Activated T-cell treated with anti-CD3 and anti-CD28 coated beads for 24 hours (primary cell): ENCODE measurements at places on chromosomes 13 and 19.

- no peak for DNase-seq
Measured at GRCh38 chr19:50547385-50548190, 20.6 kb downstream of the LRRC4B start.

DNA sequence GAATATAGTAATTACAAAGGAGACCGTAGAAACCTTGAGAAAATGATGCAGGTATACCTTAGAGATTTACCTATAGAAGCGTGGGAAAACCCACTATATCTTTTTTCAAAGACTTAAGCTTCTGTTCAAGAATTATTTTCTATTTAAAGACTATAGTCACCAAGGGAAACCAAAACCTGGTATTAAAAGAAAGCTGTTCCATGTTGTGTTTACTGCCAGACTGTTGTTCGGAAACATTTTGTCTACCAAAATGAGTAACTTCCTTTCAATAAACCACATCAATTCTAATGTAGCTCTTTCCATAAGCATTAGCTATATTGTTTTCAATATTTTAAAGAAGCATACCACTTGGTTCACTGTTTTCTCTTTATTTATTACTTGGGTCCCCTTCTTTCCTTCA lies 182.9 kb upstream of the SLITRK6 start:
- no peak for DNase-seq

- no peak for DNase-seq
Measured at GRCh38 chr13:48542581-48543341, 9.9 kb upstream of the RCBTB2 start.

DNA sequence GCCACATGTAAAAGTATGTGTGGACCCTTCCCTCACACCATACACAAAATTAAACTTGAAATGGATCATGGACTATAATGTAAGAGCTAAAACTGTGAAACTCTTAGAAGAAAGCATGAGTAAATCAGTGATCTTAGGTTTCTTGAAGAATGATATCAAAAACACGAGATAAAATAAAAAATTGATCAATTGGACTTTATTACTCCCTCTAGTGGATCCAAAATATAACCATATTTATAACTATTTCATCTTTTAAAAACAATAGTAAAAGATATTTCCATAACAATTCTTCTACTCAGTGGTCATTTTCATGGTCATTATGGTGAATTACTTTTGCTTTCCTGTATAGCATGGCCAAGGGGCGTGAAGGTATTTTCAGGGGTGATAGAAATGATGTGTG lies 174.6 kb upstream of the LSM14A start:
- no peak for DNase-seq

- no peak for DNase-seq
Measured at GRCh38 chr19:19134687-19135158, 3.6 kb downstream of the TMEM161A start.

DNA sequence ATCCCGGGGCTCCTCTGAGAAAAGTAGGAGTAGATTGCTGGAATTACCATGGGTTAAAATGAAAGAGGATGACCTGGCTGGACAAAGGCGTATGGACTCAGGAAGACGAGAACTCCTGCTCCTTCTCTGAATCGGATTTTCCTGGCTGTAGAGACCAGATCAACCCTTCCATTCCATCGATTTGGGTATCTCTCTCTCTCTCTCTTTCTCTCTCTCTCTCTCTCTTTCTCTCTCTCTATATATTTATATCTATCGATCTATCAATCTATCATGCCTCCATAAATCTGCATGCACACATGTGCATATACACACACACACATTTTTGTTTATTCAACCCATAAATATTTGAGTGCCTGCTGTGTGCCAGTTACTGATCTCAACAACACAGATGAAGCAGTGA lies 234.9 kb downstream of the LMO7 start:
- DNase-seq, result no peak

DNA sequence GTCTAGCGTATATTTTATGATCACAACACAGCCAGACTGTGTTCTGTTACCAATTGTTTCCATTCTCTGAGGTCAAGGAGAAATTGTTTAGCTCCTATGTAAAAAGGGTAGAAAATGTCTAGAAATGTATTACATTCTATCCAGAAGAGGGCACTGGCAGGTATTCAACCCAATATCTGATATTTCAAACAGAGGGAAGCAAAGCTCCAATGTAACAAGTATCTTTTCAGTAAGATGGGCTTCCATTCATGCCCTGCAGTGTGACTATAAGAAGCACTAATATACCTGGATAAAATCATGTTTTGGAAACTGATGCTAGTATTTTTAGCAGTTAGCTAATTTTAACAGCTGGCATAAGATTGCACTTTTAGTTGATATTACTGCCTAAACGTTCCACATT lies 312.7 kb downstream of the FGF14 start:
- no peak for DNase-seq

DNA sequence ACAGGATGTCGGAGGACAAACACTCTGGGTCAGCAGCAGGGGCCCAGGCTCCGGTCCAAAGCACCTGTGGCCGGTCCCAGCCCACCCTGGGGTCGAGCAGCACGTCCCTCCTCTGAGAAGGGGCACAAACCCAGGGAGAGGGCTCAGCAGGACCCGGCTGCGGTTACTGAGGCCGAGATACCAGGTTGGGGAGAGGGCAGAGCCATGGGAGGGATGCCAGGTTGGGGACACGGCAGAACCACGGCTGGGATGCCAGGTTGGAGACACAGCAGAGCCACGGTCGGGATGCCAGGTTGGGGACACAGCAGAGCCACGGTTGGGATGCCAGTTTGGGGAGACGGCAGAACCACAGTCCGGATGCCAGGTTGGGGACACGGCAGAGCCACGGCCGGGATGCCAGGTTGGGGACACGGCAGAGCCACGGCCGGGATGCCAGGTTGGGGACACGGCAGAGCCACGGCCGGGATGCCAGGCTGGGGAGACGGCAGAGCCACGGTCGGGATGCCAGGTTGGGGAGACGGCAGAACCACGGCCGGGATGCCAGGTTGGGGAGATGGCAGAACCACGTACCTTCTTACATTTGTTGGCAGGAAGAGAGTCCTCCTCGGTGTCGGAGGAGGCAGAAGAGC lies 18.5 kb downstream of the MIER2 start:
- no peak for DNase-seq

- DNase-seq, result no peak
Measured at GRCh38 chr13:80341756-80342370, 937 bp upstream of the SPRY2 start.

GRCh38 chr19:45947926-45948325 lies 25.7 kb downstream of the NOVA2 start:
- no peak for DNase-seq

- DNase-seq, result no peak
Measured at GRCh38 chr13:106348075-106348840, 187.2 kb downstream of the EFNB2 start.

DNA sequence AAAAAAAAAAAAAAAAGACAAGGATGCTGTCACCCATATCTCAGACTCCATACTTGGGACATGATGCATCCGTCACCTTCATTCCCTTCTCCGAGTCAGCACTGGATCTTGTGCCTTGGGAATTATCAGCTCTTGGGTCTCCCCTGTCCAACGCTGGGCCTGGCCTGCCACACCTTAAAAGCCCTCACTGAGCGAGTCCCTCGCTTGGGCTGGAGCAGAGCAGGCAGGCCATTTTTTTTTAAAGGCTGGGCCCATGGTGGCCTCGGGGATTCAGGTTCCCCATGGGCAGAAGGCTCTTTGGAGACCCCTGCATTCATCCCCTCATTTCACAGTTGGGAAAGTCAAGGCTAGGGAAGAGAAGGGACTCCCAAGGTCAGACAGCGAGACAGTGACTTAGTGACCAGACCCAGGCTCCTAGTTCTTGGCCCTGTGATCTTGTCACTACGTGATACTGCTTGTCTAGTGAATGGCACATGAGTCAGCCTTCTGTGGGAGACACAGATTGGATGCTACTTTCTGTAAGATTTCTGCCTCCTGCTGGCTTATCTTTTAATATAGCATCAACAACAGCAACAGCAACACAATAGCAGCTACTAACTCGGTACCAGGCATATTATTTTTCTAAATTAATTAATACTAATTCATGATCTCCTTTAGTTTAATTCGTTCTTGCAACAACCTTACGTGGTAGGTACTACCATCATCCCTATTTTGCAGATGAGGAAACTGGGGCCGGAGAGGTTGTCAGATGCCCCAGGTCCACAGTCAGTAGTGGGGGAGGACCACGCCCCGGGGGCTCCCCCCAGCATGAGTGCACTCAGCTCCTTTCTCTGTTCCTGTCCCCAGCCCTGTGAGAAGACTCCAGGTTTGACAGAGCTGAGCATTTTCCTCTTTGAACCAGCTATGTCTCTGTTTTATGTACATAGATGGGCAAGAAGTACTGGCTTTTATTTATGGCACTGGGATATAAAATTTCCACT lies 27.4 kb upstream of the ZNF536 start:
- no peak for DNase-seq

GRCh38 chr13:34748073-34748472 lies 194.0 kb upstream of the NBEA start:
- DNase-seq, result no peak

DNA sequence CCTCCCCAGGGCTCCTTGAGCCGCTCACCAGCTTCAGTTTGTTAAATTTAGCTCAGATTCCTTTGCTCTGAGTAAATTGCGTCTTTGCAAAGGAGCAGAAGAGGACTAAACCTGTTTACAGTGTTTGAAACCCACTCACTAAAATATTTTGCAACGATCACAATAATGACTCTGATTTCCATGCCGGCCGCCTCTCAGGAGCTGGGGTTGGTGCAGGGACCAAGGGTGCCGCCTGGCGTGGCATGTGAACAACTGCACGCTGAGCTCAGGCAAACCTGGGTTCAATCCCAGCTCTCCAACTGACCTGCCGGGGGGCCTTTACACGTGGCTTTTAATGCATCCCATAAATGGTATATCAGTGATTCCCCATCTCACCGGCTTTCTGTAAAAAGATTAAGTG lies 68.7 kb upstream of the CACNA1A start:
- no peak for DNase-seq

DNA sequence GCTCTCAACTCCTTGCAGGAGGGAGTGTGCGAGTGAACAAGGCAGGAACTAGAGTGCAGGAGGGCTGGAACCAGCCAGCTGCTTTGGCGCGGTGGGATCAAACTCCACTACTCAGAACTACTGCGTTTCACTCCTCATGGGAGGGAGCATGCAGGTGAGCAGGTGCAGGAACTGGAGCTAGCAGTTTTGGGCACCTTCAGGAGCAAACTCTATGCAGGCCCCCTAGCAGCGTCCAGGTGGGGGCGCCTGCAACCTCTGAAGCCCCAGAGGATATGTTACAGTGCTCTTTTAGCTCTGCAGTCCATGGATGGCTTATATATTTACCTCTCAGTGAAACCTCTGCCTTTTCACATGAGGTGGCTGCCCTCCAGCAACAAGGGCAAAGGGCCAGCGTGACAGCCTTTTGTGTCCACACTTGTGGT lies 1303.4 kb downstream of the PCDH9 start:
- no peak for DNase-seq

GRCh38 chr13:86862137-86862536 lies 809.0 kb upstream of the SLITRK5 start:
- DNase-seq, result no peak

GRCh38 chr13:66837246-66837645 lies 392.9 kb downstream of the PCDH9 start:
- no peak for DNase-seq

DNA sequence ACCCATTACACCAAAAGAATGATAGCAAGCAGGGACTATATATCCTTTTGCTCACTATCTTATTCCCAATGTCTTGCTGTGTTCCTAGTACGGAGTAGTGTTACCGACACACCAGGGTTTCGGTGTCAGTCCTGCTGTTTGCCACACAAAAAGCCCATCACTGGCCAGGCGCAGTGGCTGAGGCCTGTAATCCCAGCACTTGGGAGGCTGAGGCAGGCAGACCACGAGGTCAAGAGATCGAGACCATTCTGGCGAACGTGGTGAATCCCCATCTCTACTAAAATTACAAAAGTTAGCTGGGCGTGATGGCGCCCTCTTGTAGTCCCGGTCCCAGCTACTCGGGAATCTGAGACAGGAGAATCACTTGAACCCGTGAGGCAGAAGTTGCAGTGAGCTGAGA lies 1467.3 kb upstream of the MIR17HG start:
- DNase-seq, result no peak

- DNase-seq, result no peak
Measured at GRCh38 chr13:91353494-91353893, 6.0 kb downstream of the MIR17HG start.

DNA sequence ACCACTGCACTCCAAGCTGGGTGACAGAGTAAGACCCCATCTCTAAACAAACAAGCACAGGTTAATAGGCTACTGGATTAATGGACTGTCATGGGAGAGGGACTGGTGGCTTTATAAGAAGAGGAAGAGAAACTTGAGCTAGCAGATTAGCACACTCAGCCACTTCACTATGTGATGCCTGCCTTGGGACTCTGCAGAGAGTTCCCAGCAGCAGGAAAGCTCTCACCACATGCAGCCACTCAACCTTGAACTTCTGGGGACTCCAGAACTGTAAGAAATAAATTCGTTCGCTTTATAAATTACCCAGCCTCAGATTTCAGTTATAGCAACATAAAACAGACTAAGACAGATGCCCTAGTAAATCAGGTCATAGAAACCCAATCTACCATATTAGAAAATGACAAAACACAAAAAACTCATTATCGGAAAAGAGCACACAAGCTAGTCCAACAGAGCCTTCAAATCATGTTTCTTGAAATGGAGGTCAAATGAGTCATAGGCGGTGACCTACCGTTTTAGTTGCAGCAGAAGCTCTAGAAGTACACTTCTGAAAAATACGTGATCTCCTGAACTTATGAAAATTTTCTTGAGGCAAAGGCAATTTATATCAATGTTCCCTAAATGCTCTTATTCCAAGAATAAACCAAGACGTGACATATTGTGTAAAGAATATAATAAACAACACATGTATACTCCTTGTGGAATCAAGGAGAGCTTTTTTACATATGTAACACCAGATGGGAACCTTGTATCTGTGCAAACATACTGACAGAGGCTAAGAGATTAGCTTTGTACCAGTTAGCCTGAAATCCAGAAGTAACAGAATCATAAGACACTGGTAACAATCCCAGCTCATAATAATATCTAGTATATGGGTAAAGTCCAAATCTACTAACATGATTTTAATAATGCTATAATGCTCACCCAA lies 340.9 kb upstream of the SGCG start:
- DNase-seq, result no peak

GRCh38 chr19:48815870-48816501 lies 5.2 kb upstream of the BCAT2 start:
- no peak for DNase-seq

DNA sequence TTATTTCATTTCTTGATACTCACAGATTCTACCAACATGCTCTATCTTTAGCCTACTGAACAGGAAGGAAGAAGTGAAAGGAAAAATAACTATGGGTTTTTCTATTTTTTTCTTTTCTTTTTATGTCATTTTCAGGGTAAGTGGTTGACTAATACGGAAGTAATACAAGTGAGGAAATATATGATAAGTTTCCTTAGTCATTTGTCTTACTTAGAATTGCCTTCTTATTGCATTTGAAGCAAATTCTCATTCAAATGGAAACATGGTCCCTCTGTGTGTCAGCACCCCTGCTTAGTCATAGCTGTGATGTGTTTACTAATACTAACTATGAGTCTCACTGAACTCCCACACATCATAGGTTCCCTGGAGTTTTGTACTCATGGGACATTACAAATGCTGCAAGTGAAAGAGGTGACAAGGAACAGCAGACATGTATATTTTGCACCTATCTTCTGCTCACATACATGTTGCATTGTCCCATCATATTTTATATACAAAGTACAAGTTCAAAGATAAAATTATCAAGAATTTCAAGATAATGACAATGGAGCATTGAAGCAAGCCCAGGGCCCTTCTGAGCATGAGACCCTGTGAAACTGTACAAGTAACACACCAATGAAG lies 60.1 kb downstream of the DCT start:
- peak; percentile 42 for DNase-seq
